Fibroblast of skin of abdomen (primary cell): ENCODE measurements at places on chromosomes 3 and 15.
A peak's percentile ranks its signal among the peaks of the same experiment; 100 is the strongest.

GRCh38 chr15:64930019-64930652 is 18.4 kb downstream of the ANKDD1A start:
- DNase-seq = no peak

- DNase-seq = peak; percentile 27
These were observed 3.4 kb downstream of the IFT57 start for GRCh38 chr3:108218811-108219210.

DNA sequence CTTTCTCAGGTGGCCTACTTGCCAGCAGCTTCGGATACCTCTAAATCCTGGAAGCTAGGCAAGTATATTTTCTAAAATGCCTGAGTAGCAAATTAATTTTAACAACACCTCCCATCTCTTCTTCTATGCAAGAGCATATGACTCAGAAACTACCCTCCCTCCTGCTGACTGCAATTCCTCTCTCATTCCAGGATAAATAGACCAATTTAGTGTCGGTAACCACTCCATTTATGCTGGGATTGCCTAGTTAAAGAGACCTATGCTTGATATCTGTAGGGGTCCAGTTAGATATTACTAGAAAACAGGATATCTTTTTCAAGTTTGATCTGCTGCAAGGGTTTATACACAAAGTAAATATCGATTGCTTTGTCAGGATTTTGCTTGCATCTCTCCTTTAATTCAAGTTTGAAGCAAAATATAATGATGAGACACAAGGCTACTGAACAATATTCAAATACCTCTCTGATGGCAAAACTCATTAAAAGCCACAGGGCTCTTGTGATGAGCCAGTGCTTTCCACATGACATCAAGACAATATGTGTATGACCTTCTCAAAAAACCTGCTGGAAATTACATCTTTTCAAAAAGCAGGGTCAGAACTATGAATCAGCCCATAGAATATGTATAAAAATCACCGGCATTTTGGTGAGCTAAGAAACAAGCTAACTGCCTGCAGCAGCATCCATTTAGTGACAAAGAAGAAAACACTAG is 491.6 kb upstream of the NECTIN3 start:
- DNase-seq = peak; percentile 65

DNA sequence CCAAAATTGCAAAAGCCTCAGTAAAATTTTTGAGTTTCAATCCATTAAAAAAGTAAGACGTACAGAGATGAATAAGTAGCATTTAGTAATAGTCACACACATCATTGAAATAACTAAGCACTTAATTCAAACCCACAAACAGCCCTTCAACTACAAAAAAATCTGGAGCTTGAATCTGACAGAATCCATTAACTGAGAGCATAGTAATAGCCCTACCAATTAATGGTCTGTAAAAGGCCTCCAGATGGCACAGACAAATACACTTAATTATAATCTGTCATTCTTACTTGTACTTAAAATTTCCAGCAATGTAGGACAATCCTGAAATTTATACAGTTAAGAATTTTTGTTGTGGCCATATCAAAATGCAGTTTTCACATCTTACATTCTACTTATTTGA is 246.9 kb downstream of the VGLL3 start:
- no peak for DNase-seq

- DNase-seq = peak; percentile 75
These were observed 86.6 kb downstream of the FNDC3B start for GRCh38 chr3:172125963-172126457.

GRCh38 chr3:139319428-139320402 is 24.1 kb upstream of the MRPS22 start:
- no peak for DNase-seq

DNA sequence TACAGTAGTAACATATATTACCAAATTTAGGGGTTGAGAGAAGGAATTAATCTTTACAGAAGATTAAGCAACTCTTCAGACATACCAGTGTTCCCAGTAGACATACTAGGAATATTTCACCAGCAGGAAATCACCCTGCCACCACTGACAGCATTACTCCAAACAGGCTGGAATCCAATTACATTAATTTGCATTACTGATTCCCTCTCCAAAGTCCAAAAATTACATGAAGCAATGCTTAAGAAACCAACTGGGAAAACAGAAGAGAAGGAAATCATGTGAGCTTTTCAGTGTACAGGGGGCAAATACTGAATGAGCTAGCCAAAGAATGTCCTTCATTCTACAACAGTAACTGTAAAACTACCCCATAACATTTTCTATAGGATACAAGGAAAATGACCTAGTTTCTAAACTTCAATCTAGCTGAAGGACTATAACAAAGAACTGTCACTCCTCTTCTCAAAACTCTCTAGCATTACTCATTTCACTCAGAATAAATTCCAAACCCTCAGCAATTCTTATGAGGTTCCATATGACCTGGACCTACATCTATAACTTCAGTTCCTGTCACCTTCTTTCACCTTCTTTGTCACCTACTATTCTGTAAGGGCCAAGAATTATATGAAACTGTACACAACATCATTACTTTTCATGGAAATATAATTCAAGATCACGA is 72.7 kb downstream of the INO80 start:
- peak; percentile 86 for DNase-seq

- DNase-seq = no peak
These were observed 26.9 kb upstream of the KBTBD12 start for GRCh38 chr3:127888156-127888555.

DNA sequence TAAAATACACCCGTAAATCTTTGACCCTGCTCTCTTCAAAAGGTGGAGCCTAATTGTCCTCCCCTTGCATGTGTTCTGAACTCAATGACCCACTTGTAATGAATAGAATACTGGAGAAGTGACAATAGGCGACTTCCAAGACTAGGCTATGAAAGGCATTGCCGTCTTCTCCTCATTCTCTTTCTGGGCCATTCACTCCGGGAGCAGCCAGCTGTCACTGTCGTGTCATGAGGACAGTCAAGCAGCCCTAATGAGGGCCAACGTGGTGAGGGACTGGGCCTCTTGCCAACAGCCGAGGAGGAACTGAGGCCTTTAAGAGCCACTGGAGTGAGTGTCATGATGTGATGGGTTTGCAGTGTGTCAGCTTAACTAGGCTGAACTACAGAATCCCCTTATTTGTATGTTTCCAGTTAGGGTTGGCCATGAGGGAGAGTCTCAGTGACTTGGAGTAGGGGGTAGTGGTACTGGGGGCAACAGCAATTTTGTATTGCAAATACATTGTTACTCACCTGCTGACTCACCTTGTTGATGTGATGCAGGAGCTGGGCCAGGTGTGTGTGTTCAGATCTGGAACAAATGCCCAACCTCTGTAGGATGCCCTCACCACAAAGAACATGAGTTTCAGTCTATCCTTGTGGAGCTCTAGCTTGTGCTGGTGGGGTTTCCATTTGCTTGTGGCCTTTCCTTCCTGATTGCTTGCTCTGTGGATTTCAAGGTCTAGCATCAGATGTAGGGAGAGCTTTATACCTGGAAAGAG is 188.5 kb upstream of the PROK2 start:
- no peak for DNase-seq

DNA sequence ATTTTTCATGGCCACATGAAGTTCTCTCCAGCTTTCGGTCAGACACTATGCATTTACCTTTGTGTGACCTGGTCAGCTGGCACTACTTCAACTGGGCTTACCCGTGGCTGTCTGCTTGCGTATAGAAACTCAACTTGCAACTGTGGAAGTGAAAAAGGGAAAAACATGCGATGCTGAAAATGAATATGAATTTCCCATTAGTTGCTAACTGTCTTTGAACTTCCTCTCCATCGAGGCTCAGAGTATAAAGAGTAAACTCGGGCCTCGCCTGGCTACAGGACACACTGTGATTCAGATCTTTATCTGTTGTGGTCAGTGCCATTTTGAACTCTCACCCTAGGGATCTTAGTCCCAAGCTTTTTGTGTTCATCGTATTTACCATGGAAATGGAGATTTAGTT is 26.8 kb downstream of the NFKBIZ start:
- no peak for DNase-seq

DNA sequence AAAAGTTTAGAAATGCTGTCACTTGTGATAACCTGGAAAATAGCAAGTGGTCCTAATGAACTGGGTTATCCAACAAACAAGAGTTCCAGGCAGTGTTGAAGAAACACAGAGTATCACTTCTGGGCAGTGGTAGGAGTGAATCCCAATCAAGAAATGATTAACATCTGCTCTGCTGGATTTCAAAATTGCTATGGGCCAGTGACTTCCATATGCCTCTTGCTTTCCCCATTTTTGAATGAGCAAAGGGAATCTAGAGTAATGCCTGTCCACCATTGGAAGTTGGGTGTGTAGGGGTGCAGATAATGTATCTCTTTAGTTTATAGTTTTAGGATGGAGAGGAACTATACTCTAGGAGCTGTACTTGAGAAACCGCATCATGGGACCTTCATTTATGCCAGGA is 236.5 kb downstream of the RPLP1 start:
- no peak for DNase-seq

DNA sequence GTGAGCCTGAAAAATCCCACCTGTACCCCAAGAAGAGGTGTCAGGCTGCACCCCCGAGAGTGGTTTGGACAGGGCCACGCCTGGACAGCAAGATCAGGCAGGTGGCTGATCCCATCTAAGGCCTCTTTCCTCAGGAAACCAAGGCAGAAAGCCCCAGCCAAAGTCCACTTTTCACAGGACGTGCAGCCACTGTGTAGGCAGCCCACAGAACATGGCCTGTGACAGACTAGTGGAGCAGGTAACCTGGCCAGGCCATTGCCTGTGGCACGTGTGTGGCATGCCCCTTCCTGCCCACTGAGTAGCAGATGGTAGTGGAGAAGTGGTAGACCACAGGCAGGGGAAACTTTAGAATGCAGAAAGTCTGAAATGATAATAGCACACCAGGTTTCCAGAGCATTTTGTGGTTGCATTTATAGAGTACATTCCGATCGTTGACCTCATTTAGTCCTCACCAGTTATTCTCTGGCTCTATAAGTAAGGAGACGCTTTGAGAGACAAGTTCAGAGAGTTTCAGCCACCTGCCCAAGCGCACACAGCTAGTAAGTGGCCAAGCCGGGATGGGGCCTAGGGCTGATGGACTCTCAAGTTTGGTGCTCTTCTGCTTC is 68.7 kb downstream of the AAGAB start:
- peak; percentile 63 for DNase-seq

- no peak for DNase-seq
These were observed 170.3 kb downstream of the NECTIN3 start for GRCh38 chr3:111241960-111242359.

GRCh38 chr15:98791046-98791701 is 142.8 kb downstream of the IGF1R start:
- DNase-seq = no peak

GRCh38 chr3:51362476-51362875 is 22.6 kb upstream of the MANF start:
- DNase-seq = no peak

GRCh38 chr15:36769098-36769497 is 189.7 kb downstream of the CDIN1 start:
- DNase-seq = peak; percentile 82

DNA sequence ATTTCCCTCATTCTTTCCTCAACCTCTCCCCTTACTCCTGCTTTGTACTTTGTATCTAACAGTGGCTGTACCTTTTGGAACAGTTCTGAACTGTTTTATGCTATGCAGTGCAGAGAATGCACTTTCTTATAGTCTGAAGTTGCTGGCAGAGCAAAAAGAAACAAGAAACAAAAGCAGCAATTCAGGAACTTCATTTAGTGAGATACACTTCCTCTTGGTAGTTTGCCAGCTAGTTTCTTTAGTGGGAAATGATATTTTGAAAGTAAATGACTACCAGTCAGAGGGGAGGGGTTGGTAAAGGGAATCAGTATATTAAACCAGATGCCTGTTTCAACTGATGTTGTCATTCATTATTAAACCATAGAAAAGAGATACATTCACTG is 55.0 kb upstream of the CHD2 start:
- peak; percentile 53 for DNase-seq

- no peak for DNase-seq
These were observed 3.1 kb downstream of the KAT2B start for GRCh38 chr3:20043396-20043795.

DNA sequence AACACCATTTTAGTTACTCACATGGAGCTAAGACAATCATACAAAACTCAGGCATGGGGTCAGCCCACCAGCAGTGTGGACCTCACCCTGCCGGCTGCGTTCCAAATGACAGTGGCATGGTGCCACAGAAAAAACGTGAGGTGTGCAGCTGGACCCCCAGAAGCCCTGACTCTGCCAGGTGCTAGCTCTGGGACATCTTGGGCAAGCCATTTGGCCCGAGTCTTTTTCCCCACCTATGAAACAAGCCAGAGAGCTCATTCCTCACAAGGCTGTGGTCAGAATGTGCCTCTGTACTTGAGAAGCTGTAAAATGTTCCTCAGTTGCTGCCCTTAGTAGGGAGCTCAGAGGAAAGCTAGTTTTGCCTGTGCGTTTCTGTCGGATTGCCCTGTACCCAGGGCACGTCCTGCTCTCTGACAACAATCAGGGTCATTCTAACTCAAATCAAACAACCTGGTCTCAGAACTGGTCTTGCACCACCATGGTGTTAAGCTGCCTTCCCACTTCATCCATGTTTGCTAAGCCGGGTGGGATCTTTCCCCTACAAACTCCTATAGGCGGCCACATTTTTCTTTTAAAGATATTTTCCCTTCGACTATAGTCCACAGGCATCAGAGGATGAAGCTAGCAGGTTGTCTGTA is 44.9 kb downstream of the LIPC start:
- DNase-seq = no peak

GRCh38 chr15:38530113-38530512 is 34.5 kb downstream of the RASGRP1 start:
- no peak for DNase-seq

DNA sequence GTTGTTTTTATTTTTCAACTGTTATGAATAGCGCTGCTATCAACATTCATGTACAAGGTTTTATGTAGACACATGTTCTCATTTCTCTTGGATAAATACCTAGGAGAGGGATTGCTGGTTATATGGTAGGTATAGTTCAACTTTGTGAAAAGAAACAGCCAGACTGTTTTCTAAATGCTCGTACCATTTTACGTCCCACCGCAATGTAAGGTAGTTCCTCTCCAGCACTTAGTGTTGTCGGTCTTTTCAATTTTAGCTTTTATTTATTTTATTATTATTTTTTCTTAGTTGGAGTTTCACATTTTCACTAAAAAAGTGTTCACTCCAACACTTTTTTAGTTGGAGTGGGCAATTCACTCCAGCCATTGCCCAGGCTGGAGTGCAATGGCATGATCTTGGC is 117.1 kb downstream of the CHSY1 start:
- no peak for DNase-seq

GRCh38 chr15:95584088-95584487 is 746.4 kb upstream of the NR2F2 start:
- DNase-seq = no peak

DNA sequence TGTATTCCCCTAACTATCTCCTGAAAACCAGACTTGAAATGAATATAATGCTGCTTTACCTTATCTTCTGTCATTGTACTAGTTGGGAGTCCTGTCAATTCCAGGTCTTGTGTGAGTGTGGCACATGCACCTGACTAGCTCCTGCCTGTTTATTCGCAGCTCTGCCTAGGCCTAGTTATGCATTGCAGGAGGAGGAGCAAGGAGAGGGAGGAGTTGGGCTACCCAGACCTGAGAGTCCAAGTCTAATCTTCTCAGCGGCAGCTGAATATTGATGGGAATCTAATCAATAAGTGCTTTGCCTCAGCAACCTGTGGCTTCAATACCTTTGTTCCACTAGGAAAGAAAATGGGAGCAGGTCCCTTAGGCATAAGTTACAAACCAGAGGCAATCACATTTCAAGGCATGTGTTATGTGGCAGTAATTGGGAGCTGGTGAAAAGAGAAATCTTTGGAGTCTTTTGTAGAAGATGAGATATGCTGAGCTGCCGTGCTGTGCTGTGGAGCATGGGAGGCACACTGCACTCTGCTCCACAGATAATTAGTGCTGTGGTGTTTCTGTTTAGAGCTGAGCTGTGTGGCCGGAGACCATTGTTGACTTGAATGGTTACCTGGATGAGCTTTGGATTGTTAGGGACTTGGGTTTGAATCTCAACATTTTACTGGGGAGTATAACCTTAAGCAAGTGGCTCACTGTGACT is at the start of gene SLC2A2:
Gene SLC2A2, minus strand, starts transcription at position 124 of the 697 bp plus-strand sequence. Its CDS starts 50 bp downstream, at position 74.
- DNase-seq = no peak
